Effector CD4-positive, alpha-beta T cell (primary cell): ENCODE measurements at places on chromosomes 11 and 22.

- no peak for DNase-seq
Observed at GRCh38 chr11:63682066-63683021, 1.0 kb downstream of the RTN3 start.

- DNase-seq = no peak
Observed at GRCh38 chr22:26318975-26319374, 110.1 kb upstream of the ASPHD2 start.

GRCh38 chr11:74141241-74141695 lies 29.5 kb downstream of the C2CD3 start:
- DNase-seq = no peak

DNA sequence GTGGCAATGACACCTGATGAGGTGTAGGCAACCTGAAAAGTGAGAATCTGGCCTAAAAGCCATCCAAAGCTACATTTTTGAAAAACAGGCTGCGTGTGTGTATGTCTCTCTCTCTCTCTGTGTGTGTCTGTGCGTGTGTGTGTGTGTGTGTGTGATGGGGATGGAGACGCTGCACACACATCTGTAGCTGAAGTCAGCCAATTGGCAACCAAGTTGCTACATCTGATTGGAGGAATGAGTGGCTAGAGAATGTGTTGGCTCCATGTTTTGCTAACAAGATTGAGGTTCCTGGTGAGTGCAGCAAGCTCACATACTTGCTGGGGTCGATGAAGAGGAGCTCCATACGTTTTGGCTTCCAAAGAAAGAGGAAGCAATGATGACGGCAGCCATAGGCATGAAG lies 311.4 kb upstream of the NCAM1 start:
- no peak for DNase-seq

- DNase-seq = no peak
Observed at GRCh38 chr11:58685973-58686722, 45.6 kb downstream of the GLYAT start.
